ENCODE measurements at places on chromosomes 5 and 9.
A peak's percentile ranks its signal among the peaks of the same experiment; 100 is the strongest.

DNA sequence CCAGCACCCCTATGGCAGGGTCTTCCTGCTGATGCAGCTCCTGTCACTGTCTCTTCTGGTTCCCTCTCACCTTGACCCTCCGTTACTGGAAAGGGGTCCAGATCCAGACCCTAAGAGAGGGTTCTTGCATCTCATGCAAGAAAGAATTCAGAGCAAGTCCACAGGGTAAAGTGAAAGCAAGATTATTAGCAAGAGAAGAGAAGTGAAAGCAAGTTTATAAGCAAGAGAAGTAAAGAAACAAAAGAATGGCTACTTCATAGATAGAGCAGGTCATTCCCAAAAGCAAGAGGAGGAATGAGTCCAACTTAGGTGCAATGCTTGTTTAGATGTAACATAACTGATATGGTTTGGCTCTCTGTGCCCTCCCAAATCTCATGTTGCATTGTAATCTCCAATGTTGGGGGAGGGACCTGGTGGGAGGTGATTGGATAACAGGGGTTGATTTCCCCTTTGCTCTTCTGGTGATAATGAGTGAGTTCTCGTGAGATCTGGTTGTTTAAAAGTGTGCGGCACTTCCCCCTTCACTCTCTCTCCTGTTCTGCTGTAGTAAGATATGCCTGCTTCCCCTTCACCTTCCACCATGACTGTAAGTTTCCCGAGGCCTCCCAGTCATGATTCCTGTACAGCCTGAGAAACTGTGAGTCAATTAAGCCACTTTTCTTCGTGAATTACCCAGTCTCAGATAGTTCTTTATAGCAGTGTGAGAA lies 183.3 kb downstream of the MED10 start:
- DNase-seq, result no peak

GRCh38 chr5:17127743-17128231 lies 89.6 kb upstream of the BASP1 start:
- DNase-seq, result no peak

DNA sequence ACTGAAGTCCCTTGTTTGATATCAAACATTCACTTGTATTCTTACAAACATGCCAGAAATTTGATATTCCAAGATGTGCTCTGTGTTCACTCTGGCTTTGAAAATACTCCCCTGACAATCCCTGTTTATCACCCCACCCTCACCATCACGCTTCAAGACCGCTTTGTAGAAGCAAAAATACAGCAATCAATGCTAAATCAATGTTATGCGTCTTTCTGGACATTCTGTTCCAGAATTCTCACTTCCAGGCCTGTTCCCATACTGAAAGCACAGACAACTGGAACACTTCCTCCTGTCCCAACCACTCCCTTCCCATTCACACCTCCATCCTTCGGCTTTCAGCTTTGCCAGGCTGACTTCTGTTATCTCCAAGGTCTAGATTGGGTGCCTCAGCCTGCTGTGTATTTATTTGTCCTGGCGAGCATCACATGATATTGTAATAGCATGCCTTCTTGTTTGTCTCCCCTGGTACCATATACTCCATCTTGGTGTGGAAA lies 72.8 kb downstream of the SNCAIP start:
- DNase-seq, result no peak

DNA sequence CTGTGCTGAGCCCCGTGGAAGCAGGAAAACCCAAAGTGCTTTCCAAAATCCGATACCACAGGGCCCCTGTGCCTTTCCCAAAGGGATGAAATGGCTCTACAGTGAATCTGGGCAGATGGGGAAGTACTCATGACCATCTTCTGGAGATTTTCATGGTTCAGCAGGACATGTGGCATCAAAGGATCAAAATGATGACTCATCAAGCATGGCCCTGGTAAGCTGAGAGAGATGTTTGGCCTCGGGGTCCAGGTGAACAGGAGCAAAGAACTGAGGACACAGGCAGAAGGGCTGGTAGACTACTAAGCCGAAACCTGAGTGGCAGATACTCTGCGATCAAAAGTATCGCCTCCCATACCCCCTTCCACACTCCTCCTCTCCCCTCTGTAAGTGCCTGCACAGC lies 160.0 kb upstream of the EFNA5 start:
- DNase-seq, result no peak

DNA sequence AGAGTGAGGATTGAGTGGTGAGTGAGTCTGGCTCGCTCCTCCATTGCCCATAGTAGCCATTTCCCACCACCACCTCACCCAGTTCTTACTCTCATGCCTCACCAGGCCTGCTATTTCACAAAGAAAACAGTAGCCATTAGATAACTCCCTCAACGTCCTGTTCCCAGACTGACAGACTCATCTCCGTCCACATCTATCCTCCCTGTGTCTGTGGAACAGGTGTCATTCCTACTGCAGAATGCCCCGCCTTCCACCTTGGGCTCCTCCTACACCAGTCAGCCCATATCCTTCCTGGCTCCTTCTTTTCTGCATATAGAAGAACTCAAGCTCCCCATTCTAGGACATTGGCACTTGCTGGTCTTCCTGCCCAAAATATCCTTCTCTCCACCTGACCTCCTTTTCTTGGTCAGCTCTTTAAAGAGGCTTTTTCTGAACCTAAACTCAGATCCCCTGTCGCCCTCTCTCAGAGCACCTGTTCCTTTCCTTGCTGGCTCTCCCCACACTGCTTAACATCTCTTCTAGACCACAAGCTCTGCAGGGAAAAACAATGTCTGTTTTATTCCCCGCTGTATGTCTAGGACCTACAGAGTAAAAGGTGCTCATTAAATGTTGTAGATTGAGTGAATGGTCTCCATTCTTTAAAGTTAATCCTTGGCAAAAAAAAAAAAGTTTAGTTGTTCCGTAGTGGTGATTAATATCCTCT lies 3.2 kb downstream of the TNFAIP8 start:
- DNase-seq, result no peak

DNA sequence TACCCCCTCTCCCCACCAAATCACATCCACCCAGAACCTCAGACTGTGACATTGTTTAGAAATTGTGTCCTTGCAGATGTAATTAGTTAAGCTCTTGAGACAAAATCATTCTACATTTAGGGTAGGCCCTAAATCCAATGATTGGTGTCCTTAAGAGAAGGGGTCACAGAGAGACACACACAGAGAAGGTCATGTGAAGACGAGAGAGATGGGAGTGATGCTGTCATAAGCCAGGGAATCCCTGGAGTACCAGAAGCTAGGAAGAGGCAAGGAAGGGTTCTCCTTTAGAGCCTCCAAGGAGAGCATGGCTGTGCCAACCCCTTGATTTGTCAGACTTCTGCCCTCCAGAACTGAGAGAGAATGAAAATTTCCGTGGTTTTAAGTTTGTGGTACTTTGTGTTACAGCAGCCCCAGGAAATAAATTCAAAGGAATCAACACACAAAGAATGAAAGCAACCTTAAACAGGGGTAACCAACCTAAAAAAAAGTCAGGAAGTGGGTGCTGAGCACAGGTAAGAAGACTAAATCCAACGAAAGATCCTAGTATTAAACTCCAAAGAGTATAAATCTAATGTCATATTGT lies 33.6 kb downstream of the TIMD4 start:
- DNase-seq, result no peak

GRCh38 chr5:147479949-147480348 lies 29.9 kb downstream of the DPYSL3 start:
- DNase-seq, result no peak

DNA sequence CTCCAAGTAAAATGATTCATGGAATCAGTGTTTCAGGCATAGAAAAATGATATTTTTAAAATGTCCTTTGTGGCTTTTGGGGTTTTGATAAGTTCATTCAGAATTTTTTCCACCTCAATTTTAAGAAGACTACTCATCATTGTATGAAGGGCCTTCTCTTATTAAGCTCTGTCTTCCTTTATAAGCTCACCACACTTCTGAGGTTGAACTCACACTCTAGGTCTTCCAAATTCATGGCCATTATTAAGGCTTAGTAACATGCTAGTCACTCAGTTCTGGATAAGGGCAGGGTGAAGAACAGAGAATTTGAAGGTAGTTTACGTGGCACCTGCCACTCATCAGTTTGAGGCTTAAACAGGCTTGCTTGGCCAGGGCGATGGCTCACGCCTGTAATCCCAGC lies 4.2 kb downstream of the MELK start:
- DNase-seq, result no peak

GRCh38 chr9:107478805-107479204 lies 10.8 kb downstream of the KLF4 start:
- DNase-seq, result no peak

DNA sequence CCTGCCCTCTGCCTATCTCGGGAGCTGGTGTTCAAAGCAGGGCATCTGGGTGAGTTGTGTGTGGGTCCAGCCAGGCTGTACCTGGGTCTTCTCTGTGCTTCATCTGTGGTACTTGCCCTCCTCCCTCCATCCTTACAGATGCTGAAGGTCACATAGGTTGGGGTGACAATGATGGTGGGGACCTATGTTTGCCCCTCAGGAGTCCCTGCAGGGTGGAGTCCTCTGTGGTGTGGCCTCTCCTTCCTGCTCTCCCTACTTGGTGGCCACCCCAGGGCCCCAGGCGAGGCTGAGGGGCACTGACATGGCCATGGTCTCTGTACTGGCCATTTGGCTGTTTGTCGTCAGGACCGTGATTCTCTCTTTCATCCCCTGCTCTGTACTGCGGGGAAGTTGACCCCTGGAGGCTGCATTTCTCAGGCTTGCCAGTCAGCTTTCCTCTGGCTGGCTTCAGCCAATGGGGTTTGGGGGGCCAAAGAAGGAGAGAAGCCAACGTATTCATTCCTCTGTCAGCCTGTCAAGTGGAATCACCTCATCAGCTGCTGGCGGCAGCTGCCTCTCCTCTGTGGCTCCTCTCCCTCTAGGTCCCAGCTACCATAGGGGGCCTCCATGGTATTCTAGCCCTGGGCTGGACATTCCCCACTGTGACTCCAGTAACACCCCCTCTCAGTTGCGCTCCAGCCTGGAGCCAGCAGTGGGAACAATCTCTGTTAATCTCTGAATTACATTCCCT lies 4.6 kb downstream of the DCANP1 start:
- no peak for DNase-seq

- DNase-seq, result no peak
These were observed 10.8 kb upstream of the KIF27 start for GRCh38 chr9:83932011-83932410.

GRCh38 chr5:158164296-158165047 lies 305.5 kb upstream of the CLINT1 start:
- no peak for DNase-seq

- no peak for DNase-seq
These were observed 338.6 kb upstream of the PCSK5 start for GRCh38 chr9:75551861-75552260.

- no peak for DNase-seq
These were observed 61.8 kb upstream of the SLC30A5 start for GRCh38 chr5:69032009-69032408.

DNA sequence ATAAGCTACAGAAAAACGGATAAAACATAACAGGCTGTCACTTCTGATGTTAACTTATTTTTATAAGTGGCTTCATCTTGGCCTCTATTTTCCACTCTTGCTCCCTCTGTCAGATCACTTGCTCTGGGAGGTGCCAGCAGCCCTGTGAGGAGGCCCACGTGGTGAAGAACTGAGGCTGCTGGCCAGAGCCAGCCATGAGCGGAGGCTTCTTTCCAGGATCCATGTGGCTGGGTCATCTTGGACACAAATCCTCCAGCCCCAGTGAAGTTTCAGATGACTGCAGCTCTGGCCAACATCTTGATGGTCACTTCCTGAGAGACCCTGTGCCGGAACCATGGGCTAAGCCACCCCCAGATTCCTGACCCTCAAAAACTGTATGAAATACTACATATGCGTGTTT lies 7.5 kb upstream of the CMBL start:
- no peak for DNase-seq

- DNase-seq, result no peak
These were observed 246.3 kb downstream of the PBX3 start for GRCh38 chr9:125993466-125993865.

GRCh38 chr9:112541685-112542084 lies 55.1 kb downstream of the KIAA1958 start:
- peak; percentile 28 for DNase-seq

- DNase-seq, result no peak
These were observed 93.8 kb downstream of the ITGA1 start for GRCh38 chr5:52881468-52881867.

GRCh38 chr9:111902391-111903139 lies 6.0 kb downstream of the UGCG start:
- no peak for DNase-seq

GRCh38 chr5:16914584-16914983 lies 21.5 kb downstream of the MYO10 start:
- DNase-seq, result no peak

- no peak for DNase-seq
These were observed 46.0 kb upstream of the FSTL4 start for GRCh38 chr5:133658327-133658726.

- DNase-seq, result no peak
These were observed 65.8 kb downstream of the KIAA1958 start for GRCh38 chr9:112552229-112553056.

GRCh38 chr5:149403923-149404745 lies 25.0 kb upstream of the IL17B start:
- peak; percentile 75 for DNase-seq

DNA sequence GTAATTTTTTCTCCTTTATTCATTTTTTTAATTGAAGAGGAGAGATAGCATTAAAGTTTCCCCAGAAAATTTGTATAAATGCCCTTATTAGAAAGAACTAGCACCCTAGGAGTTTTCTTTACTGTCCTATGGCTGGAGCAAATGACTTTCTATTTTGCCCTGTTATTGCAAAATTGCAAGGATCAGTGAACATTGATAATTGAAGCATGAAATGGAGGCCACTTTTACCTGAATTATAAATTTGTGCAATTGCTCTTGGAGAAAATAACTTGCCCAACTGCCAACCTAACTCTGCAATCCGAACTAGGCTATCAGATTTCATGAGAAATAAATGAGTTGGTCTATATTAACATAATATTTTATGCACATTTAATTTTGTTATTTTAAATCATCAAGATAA lies 111.9 kb downstream of the MTRR start:
- DNase-seq, result no peak

- no peak for DNase-seq
These were observed 23.6 kb upstream of the SARDH start for GRCh38 chr9:133761641-133762248.

- DNase-seq, result no peak
These were observed 56.1 kb upstream of the CPLX2 start for GRCh38 chr5:175815126-175815913.

Measured in umbilical cord (tissue), 2 donors.